ENCODE measurements at places on chromosomes 12 and 14.

DNA sequence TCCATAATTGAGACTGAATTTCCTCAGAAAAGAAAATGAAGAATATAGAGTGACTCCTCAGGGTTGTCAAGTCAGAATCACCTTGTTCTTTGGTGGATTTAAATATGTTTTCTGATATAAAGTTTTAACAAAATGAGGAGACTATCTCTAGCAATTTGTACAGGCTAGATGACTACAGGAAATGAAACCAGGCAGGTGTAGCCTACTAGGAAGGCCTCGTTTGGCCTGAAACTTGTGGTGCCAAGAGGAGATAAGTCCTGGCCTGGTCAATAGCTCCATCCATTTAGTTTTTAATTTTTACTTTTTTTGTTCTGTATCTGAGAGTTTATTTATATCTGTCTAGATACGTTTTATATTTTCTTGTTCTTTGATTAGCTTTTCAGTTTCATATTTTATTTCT, 41.5 kb downstream of the SNAPC1 start:
- no peak for DNase-seq

GRCh38 chr14:58633831-58634230, 3.9 kb upstream of the DACT1 start:
- DNase-seq: no peak

- no peak for DNase-seq
These were observed 232.1 kb downstream of the MON2 start for GRCh38 chr12:62698701-62699101.

- no peak for DNase-seq
These were observed 183.8 kb downstream of the PAX9 start for GRCh38 chr14:36845356-36846012.

DNA sequence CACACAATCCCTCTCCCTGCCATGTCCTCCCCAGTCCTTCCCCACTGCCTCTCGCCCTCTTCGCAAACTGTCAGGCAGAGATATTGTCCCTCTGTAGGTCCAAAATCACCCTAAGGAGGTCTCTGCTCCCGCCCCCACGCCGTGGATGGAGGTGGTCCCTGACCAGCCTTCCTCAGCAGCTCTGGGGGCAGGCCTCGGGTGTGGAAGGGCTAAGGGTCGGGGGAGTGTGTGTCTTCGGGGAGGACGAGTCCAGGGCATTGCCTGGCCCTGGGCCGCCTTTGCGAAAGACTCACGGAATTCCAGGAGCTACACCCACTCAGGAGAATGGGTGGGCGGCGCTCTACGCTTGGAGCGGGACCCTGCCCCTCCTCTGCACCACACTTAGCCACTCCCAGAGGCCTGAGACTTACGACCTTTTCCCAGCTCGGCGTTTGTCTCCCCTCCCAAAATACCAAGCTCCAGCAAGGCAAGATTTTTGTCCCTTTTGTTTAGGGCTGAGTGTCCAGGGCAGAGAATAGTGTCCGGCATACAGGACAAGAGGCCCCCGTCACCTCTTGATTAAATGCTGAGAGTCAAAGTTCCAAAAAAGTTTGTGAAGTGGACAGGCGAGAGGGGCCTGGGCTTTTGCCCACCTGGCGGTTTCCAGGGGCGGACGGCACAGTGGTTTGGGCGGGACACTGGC, 881 bp downstream of the PYGL start:
- no peak for DNase-seq

GRCh38 chr12:112401903-112402498, 7.4 kb downstream of the RPL6 start:
- DNase-seq: no peak

- DNase-seq: no peak
These were observed 244.0 kb upstream of the AMIGO2 start for GRCh38 chr12:47323802-47324201.

DNA sequence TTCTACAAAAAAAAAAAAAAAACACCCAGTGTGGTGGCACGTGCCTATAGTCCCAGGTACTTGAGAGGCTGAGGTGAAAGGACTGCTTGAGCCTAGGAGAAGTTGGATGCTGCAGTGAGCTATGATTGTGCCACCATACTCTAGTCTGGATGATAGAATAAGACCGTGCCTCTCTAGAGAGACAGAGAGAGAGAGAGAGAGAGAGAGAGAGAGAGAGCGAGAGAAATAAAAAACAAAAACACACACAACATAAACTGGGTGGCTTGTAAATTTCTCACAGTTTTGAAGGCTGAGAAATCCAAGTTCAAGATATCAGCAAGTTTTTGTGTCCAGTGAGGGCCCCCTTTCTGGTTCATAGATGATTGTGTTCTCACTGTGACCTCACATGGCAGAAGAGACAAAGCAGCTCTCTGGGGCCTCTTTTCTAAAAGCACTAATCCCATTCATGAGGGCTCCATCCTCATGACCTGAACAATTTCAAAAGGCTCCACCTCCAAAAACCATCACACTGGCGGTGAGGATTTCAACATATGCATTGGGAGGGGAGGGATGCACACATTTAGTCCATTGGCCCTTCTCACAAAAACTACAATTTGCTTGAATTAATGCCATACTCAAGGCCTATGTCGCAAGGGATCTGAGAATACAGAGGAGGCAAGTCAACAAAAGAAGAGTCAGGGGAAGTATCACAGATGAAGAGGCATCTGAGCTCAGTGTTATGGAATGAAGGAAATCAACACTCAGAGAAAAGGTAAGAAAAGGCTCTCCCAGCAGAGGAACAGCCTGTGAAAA, 94.9 kb downstream of the PPM1H start:
- DNase-seq: no peak

GRCh38 chr14:60622210-60622916, 26.9 kb downstream of the SIX1 start:
- no peak for DNase-seq

- DNase-seq: peak; percentile 87
These were observed at the start of gene HSPA2 for GRCh38 chr14:64540208-64541202. TSS of gene HSPA2 (plus strand) at chr14:64540741. CDS start at chr14:64540850, 109 bp downstream.

DNA sequence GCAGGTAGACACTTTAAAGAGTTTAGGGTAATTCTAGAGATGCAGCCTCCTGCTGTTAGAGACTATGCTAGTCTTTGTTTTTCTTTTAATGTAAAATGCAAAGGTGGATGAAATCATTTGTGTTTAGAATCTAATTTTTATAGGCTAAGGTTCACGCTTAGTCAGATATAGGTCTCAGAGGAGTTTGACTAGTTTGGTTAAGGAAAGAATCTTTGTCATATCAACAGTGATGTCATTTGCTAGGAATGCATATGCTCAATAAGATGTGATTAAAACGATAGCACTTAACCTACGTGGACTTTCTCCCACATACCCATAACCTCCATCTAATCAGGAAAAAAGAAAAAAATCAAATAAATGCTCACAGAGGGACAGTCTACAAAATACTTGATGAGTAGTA, 859.3 kb upstream of the ATXN7L3B start:
- DNase-seq: no peak

GRCh38 chr14:88326352-88327103, 3.5 kb upstream of the KCNK10 start:
- no peak for DNase-seq

GRCh38 chr12:31880340-31880739, 78.9 kb upstream of the RESF1 start:
- no peak for DNase-seq

DNA sequence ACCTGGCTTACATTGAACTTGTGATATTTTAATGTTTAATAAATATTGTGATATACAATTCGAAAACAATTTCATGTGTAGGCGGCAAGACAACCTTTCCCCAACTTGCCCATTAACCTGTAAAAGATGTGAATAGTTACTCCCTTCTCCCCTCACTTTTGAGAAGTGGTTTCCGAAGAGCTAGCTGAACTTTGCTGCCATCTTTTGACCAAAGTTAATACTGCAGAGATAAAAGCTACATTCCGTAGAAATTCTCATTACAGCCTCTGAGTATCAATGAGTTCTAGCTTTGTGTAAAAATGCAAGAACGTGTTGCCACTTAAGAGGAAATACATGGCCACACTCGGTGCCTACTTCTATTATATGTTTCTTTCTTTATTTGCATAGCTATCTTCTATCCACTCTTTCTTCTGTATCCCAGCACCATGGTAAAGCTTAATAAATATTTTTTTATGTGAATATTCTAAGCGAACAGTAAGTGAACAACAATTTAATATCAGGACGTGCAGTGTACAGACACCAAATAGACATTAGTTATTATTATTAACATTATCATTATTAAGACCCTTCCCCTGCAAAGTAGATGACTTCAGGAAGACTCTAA, 105.1 kb upstream of the TMEM260 start:
- DNase-seq: peak; percentile 49

- peak; percentile 57 for DNase-seq
These were observed 19.0 kb upstream of the CLEC2A start for GRCh38 chr12:9951026-9951675.

DNA sequence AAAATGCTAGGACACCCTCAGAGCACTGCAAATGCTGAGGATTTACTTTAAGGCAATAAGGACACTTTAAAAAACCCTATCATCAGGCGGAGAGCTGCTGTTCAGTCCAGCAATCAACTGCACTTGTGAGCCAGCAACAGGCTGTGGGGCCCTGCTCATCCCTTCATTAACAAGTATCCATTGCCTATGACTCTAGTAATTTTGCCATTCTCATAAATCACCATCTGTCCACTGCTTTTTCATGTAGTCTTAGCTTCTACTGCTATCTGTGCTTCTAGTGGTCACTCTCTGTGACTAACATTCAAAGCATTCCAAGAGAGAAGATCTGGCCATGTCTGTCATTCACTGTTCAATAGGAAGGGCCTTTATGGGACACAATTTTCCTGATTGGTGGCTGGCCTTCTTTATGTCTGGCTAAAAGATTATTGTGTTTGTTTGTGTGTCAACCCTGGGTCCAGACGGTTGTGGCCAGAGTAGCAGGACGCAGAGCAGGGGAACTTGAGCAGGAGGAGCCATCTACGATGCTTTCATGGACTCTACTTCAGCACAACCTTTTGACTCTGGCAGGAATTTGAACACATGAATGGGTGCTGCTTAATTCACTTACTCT, 3.6 kb upstream of the KRAS start:
- DNase-seq: no peak

GRCh38 chr12:52585946-52586345, 12.3 kb upstream of the KRT74 start:
- DNase-seq: no peak

- peak; percentile 19 for DNase-seq
These were observed 840 bp downstream of the SIX4 start for GRCh38 chr14:60723116-60723906.

- no peak for DNase-seq
These were observed 53.3 kb downstream of the BCAT1 start for GRCh38 chr12:24895612-24896011.

DNA sequence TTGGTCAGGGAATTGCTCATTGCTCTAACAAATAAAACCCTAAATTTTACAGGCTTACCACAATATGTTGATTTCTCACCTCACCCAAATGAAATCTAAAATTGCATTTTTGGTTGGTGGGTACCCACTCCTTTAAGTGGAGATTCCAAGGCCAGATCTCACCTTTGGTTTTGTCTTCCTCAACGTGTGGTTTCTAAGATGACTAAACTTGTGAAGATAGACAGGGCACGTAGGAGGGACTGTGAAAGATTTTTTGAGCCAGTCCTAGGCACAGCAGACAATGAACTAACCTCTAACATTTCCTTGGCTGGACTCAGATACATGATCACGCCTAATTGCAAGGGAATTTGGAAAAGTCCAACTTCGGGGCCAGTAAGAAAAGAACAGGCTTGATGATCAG, 1003.9 kb downstream of the FLRT2 start:
- DNase-seq: no peak

DNA sequence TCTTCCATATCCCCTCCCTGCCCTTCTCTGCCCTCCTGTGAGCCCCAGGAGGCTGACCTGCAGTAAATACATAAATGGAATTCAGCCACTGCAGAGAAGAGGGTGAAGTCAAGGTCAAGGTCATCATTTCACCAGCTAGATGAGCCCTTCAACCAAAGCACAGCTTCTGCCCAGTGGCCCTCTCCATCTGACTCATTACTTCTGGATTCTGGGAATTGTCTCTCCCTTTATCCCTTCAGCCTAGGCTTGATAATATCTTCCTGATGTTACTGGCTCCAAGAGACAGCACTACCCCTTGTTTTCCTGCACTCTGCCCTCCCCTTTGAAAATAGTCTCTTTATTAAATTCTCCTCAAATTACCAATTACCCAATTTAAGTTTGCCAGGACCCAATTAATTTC, 64.5 kb downstream of the TTC9 start:
- no peak for DNase-seq

DNA sequence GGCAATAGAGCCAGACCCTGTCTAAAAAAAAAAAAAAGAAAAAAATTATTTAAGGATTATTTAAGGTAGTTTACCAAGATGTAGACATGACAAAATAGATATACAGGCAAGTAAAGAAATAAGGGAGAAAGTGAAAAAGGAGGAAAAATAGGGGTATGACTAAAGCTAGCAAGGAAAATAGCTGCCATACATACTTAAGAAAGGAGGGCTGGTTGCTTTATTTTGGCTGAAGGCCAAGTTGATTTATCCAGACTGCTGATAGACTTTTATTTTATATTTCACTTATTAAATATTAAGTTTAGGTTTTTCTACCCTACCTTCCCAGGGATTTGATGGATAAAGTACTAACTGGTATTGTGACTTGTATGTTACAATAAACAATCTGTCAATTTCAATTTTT, 8.3 kb upstream of the AEBP2 start:
- DNase-seq: no peak

GRCh38 chr14:103103461-103104388, 9.2 kb downstream of the EXOC3L4 start:
- DNase-seq: no peak

DNA sequence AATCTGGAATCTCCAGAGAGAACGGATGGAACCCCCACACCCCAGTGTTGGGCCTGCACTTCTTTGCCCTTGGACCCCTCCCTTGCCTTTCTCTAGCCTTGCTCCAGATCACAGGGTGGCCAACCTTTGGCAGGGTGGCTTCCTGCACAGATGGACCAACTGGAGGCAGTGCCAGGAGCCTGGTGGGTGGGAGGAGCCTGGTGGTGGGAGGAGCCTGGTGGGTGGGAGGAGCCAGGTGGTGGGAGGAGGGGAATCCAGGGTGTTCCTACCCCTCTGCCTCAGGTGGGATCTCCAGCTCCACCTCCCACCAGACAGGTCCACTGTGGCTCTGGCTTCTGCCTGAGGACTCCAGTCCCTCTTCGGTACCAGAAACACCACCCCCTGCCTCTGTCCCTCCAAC, 15.0 kb upstream of the ORAI1 start:
- DNase-seq: no peak

DNA sequence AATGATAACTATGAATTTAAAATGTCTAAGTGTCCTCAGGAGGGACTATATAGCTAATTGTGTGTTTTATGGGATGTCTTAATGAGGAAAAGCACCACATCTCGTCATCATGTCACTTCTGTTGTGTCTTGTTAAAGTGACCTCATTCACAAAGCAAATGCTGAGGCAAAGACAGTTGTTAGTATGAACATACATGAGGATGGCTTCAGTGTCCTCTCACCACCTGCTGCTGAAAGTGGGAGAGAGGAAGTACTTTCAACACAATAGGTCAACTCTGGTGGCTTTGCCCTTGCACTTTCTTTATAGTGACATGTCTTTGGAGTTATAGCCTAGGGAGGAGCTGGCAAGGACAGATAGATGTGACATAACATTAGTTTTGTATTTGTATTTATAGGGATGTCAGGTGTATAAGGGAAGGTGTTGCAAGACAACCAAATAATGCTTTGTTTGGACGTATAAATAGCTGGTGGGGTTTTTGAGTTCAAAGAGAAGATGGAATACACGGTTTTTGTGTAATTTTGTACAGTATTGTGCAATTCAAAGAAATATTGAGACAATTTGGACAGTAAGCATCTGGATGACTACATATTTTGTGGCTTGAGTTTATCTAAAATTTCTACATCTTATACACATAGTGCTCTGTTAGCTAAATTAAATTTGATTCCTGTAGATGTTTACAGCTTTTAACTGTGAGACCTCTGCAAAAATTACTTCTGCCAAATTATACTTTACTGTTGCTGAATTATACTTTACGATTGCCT, 131.7 kb upstream of the ATP2B1 start:
- DNase-seq: no peak

All from KG1 (cell line).